ENCODE measurements at places on chromosomes 1 and 21.

- no peak for DNase-seq
These were observed 75.2 kb downstream of the KIFAP3 start for GRCh38 chr1:169999331-169999741.

GRCh38 chr21:21606041-21606440 lies 607.8 kb downstream of the NCAM2 start:
- DNase-seq, result no peak

DNA sequence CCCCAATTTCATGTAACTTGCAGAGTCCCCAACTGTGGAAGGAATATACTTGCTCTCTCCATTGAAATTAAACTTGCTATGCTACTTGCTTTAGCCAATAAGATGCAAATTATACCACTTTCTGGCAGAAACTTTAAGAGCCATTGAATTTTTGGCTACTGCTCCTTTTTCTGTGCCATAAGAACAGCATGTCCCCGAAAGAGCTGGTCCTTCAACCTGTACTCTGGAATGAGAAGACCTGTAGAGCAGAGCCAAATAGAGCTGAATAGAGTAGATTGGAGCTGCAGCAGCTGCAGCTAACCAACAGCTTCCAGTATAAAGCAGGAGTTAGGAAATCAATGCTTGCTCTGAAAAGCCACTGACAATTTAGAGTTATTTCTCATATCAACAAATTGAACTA lies 472.3 kb upstream of the B3GALT2 start:
- DNase-seq, result no peak

- no peak for DNase-seq
These were observed 39.9 kb upstream of the PDC start for GRCh38 chr1:186500804-186501203.

GRCh38 chr1:223248770-223249140 lies 105.7 kb upstream of the TLR5 start:
- DNase-seq, result no peak

Measured in stimulated activated effector memory CD8-positive, alpha-beta T cell treated with anti-CD3 and anti-CD28 coated beads, Interleukin-12 subunit alpha, Interleukin-12 subunit beta, amount 100 ng/mL, for 72 hours (primary cell).